ENCODE measurements at places on chromosomes 7 and 10.

- no peak for DNase-seq
These were observed 56.1 kb downstream of the MKI67 start for GRCh38 chr10:128070161-128070560.

GRCh38 chr7:131471250-131472004 is 85.0 kb downstream of the PODXL start:
- DNase-seq = no peak

GRCh38 chr7:117072620-117073118 is 119.4 kb downstream of the ST7 start:
- DNase-seq = no peak

- DNase-seq = no peak
These were observed 70.1 kb upstream of the VWC2 start for GRCh38 chr7:49703337-49703736.

GRCh38 chr10:133247681-133248333 is 10.2 kb downstream of the VENTX start:
- no peak for DNase-seq

DNA sequence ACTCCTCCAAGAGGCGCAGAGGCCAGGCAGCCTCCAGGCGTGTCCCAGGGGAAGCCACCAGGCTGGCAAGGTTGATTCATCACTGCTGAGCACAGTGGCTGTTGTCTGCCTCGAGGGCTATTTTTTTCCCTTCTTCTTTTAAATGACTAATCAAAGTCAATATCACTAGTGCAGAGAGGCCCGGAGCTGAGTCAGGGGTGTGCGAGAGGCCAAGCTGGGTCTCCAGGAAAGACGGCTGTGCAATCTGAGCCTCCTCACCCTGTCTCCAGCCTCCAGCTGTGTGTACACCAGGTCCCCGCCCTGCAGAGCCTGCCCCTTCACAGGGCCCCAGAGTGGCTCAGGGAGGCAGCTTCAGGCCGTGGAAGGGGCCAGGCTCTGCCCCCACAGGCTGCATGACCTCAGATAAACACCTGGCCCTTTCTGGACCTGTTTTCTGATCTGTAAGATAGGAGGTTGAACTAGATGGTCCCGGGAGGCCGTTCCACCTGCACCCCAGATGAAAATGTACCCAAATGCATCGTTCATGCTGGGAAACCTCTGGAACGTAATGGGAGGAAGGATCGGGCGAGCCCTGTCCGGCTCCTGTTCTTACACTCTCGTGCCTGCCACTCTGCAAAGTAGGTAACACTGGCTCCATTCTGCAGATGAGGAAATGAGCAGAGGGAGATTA is 3.7 kb downstream of the STX1A start:
- no peak for DNase-seq

GRCh38 chr7:100968650-100969049 is 715 bp upstream of the MUC12 start:
- no peak for DNase-seq

DNA sequence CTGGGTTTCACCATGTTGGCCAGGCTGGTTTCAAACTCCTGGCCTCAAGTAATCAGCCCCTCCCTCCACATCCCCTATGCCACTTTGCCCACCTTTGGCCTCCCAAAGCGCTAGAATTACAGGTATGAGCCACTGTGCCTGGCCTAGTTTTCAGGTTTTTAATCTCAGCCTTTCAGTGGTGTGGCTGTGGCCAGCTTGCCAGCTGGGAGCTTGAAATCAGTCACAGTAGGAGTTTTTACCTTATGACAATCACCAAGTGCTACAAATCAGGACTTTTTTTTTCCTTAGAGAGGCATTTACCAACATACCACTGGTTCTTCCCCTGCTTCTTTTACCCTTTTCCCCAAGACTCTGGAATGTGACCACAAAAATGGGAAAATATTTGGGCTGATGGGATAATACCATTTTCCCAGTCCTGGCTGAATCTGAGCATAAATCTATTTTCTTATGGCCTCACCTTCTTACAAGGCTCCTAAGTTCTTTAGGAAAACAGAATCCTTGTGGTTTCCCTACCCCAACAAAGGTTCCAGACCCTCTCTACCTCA is 6.2 kb downstream of the STEAP4 start:
- no peak for DNase-seq

GRCh38 chr7:108285003-108285368 is 154.8 kb upstream of the LAMB4 start:
- no peak for DNase-seq

DNA sequence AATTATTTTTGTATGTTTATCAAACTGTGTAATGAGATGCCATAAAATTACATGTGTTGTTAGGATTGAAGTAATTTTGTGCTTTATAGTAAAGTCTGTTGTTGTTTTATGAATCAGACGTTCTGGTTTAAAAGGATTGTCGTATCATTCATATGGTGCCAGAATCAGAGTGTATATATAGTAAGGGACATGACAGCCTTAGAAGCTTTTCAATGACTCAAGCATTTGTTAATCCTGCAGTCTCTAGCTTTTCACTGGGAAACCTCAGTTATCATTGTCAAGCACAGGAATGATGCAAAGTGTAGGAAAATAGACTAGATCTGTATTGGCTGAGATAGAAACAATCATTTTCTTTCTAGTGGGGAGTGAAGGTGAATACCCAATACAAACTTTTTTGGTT is 57.5 kb downstream of the TRRAP start:
- no peak for DNase-seq

- DNase-seq = no peak
These were observed 379.4 kb downstream of the GALNT17 start for GRCh38 chr7:71511361-71511807.

DNA sequence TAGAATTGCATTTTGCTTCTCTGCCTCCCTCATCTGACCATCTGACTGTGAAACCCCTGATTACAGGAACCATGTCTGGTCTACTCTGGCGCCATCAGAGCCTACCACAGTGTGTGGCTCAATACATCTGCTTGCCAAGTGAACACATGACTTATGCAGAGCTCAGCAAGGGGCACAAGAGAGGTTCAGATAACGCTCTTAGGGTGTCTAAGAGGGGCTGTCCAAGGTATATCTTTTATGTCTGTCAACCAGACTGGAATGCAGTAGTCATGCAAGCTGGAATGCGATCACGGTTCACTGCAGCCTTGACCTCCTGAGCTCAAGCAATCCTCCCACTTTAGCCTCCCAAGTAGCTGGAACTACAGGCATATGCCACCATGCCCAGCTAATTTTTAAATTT is 10.3 kb upstream of the RRP12 start:
- no peak for DNase-seq

DNA sequence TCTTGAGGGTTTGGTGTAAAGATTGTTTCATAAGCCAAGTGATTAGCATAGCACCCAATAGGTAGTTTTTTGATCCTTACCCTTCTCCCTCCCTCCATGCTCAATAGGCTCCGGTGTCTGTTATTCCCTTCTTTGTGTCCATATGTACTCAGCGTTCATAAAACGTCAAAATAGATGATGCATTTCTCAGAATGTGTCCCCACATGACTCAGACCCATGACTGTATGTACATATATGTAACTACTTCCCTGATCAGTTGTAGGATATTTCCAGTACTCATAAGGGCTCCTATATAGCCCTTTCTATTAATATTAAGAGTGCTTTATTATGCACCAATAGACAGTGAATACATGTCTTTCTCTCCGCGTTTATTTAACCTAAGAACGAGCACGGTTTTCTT is 466.9 kb downstream of the KIF20B start:
- DNase-seq = no peak

- no peak for DNase-seq
These were observed 693.9 kb downstream of the PARD3 start for GRCh38 chr10:34121125-34121753.

GRCh38 chr7:11593322-11593721 is 238.7 kb downstream of the THSD7A start:
- no peak for DNase-seq

DNA sequence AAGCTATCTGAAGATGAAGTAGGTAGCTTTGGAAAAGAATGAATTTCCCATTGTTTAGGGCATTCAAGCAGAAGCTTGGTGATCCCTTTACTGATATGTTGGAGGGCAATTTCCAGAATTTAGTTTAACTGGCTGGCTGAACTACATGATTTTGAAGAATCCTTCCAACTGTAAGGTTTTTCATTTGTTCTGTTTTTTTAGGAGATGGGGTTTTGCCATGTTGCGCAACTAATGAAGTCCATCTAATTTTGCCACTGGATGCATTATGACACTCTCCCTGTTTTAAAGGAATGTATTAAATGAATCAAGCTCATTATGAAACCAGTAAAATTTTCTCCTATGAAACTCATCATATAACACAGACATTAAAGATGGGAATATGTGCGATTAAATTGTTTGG is 6.1 kb upstream of the DDX50 start:
- no peak for DNase-seq

DNA sequence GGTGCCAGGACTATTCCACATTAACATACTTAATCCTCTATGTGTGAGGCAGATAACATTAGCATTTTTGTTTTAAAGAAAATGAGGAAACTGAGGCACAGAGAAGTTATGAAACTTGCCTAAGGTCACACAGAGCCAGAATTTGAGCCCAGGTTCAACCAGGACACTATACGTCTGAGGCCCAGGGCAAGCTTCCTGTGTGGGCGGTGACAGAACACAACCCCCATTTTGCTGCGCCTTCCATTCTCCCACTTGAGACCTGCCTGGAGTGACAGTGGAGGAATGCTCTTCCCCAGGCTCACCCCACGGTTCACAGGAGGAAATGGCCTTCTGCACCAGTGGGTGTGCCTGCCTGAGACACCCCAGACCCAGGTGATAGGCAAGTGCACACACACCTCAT is 164.1 kb downstream of the SH3PXD2A start:
- no peak for DNase-seq

All from left renal pelvis (tissue), 4 donors.